Astrocyte of the hippocampus (primary cell): ENCODE measurements at places on chromosomes 5 and 9.
A peak's percentile ranks its signal among the peaks of the same experiment; 100 is the strongest.

GRCh38 chr5:6389397-6389796, 11.1 kb upstream of the MED10 start:
- no peak for DNase-seq

DNA sequence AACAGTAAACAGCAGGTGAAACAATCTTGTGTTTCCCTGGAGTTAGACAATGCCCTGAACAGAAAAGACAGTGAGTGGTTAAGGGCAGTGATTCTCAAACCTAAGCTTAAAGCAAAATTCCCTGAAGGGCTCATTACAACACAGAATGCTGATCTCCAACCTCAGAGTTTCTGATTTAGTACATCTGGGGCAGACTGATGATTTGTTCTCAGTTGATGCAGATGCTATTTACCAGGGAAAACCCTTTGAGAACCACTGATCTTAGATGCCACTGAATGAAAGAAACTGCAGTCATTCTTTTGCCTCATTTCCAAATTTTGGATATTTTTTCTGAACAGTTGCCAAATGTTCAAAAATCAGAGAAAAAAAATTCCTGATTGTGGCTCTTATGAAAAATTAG, 18.7 kb upstream of the ADAM19 start:
- DNase-seq, result no peak

GRCh38 chr5:107553117-107553555, 117.6 kb downstream of the EFNA5 start:
- peak; percentile 64 for DNase-seq

- no peak for DNase-seq
These were observed 72.9 kb downstream of the SEC61B start for GRCh38 chr9:99294850-99295461.

DNA sequence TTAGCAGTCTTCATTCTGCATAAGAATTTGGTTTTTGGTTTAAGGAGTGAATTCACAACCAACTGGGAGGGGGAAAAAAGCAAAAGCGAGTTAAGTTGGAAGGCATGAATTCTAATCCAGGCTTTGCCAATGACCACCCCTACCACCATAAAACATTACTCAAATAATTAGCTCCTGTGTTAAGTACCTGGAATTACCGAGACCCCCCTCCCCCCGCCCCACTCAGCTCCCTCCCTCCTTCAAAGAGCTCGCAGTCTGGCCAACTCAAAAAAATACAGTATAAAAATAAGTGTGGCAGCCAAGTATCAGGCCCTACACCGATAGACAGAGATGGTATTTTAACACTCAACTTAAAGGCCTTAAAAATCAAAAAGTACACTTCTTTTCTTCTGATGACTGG, 492 bp downstream of the ATG12 start:
- DNase-seq, result no peak

DNA sequence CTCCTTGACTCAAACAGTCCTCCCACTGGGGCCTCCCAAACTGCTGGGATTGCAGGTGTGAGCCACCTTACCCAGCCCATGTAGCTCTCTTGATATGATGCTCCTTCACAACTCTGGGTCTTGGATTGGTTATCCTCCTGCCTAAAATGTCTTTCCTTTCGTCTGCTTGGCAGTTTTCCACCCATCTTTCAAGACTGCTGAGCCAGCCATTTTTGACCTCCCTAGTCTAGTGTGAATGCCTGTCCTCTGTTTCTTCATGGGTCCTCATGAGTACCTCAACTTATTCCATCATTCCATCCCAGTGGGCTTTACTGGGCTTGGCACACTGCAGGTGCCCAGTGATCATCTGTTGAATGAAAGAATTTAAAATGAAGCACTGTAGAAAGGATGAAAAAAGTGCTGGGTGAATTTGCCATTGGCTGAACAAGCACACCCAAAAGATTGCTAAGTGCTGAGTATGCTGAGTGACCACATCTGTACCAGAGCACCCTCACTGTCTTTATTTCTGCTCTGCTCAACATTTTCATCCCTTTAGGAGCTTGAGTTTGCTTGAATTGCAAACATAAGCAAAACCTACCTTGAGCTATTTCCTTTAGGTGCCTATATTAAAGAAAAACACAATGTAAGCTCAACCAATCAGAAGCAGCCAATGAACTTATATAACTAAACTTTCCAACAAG, 84.8 kb upstream of the FAM169A start:
- no peak for DNase-seq

GRCh38 chr9:113929634-113930389, 53.7 kb downstream of the ZNF618 start:
- DNase-seq, result peak; percentile 62

- DNase-seq, result no peak
These were observed 14.4 kb downstream of the GDNF start for GRCh38 chr5:37825334-37825915.

DNA sequence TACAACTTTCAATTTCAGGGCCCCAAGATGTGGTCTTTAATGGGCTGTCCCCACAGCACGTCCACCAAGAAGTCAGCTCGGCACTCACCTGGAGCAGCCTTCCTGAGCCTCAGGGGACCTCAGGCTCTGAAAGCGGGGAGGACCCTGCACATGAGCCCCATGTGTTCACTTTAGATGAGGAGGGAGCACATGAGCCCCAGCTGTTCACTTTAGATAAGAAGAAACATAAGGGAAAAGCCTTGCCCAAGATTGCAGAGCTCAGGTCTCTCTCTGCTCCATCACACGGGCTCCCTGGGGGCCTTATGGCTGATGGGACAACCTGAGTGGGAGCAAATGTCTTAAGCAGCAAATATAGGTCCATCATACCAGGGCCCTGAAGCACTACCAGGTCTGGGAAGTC, 56.4 kb downstream of the NIPSNAP3B start:
- no peak for DNase-seq
